Pancreas (tissue), 10 donors: ENCODE measurements at places on chromosomes 1 and 21. TPM values are rescaled to one million over a fixed set of nuclear protein-coding genes. Genes with fewer than 3 reads are reported as not detected.
A peak's percentile ranks its signal among the peaks of the same experiment; 100 is the strongest.

DNA sequence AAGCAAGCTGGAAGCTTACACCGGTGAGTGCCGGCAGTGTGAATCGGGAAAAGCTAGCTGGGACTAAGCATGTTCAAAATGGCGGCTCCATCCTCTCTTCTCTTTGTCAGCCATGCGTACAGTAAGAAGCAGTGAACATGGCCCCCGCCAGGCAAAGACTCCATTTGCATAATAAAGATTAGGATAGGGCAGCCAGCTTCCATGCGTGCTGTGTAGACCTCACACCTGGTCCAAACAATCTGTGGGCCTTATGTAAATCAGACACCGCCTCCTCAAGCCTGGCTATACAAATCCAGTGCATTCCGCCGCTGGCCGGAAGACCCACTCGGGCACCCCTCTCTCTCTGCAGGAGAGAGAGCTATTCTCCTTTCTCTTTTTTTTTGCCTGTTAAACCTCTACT is 150.3 kb downstream of the TIAM1 start:
- H3K4me3 ChIP-seq = no peak overlapping the region
- DNase-seq = no peak
- no peaks in the 10 kb centered on the region for H3K4me1 ChIP-seq
- H3K27me3 ChIP-seq = peaks cover 10% of the 10 kb centered on the region

DNA sequence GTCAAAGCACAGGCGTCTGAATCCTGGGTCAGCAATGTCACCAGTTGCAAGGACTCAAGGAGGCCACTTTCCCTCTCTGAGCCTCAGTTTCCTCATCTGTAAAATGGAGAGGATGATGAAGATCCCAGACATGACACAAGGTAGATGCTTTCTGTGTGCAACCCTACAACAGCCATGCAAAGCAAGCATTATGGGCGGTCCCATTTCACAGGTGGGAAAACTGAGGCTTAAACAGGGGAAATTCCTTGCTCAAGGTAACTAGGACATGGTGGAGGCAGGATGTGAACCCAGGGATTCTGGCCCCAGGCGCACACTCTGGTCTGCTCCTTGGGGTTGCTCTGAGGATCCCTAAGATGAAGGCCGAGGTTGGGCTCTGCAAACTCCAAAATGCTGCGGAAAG is 311.0 kb downstream of the PTPRU start:
- no peak overlapping the region for H3K27ac ChIP-seq
- no peaks in the 10 kb centered on the region for H3K27me3 ChIP-seq
- H3K36me3 ChIP-seq = no peaks in the 10 kb centered on the region
- no peak for DNase-seq
- H3K4me1 ChIP-seq = no peaks in the 10 kb centered on the region

The SMG7 gene
- 24.5 TPM for total RNA-seq

DNA sequence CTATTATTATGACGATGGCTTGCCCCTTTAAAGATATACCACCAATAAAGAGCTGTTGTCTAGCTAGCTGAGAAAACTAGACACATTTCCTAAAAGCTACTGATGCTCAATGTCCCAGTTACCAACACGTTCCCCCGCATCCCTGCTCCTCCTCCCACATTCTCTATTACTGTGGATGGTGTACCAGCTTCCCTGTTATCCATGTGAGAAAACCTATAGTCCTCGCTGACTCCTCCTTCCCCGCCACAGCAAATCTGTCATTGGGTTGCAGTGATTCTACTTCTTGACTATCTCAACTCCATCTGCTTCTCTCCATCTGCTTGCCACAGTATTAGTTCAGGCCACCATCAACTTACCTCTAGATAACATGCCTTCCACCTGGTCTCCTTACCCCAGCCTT is 337.5 kb downstream of the KCNH1 start:
- no peaks in the 10 kb centered on the region for H3K4me1 ChIP-seq
- H3K4me3 ChIP-seq = no peak overlapping the region
- no peak for DNase-seq

DNA sequence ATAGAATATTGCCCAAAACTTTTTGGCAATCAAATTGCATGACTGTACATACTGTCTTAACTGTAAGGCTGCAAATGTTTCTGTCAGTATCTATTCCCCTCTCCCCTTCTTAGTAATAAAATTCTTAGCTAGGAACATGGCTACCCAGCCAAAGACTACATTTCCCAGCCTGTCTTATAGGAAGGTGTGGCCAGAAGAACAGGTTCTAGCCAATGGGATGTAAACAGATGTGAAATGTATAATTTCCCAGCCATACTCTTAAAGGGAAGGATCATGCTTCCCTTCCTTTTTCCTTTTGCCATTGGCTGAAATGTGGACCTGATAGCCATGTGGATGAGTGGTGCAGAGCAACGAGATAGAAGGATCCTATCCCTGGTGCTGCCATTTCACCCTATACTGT is 7.0 kb upstream of the HIVEP3 start:
- no peaks in the 10 kb centered on the region for H3K27me3 ChIP-seq
- no peaks in the 10 kb centered on the region for H3K36me3 ChIP-seq
- no peak for DNase-seq
- no peaks in the 10 kb centered on the region for H3K4me1 ChIP-seq
- no peak overlapping the region for H3K27ac ChIP-seq

DNA sequence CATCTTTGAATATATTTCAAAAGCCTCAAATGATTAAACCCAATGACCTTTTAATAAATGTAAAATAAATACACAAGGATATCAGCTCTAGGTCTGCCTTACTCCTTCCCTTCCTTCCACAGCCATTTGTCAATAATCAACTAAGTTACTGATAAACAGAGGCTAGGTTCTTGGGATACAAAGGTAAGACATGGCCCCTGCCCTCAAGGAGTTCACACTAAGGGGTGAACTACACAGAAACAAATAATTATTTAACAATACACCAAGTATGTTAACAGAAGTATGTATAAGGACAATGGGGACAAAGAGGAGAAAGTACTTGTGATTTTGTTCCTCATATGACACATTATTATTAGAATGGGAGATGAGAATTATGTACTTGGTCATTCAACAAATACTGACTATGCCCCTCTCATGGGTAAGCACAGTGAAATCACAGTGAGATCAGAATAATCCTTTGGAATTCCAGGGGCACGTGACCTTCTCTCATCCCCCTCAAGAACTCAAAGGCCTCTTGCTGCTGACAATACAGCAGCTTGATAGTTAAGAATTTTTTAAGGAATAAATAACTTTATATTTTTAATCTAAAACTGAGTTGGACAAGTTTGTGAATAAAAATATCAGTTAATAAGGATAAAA is 40.2 kb downstream of the ATP1B1 start:
- no peak for DNase-seq
- no peak overlapping the region for H3K27ac ChIP-seq
- H3K4me1 ChIP-seq = peaks cover 45% of the 10 kb centered on the region
- no peak overlapping the region for H3K4me3 ChIP-seq
- no peaks in the 10 kb centered on the region for H3K36me3 ChIP-seq

DNA sequence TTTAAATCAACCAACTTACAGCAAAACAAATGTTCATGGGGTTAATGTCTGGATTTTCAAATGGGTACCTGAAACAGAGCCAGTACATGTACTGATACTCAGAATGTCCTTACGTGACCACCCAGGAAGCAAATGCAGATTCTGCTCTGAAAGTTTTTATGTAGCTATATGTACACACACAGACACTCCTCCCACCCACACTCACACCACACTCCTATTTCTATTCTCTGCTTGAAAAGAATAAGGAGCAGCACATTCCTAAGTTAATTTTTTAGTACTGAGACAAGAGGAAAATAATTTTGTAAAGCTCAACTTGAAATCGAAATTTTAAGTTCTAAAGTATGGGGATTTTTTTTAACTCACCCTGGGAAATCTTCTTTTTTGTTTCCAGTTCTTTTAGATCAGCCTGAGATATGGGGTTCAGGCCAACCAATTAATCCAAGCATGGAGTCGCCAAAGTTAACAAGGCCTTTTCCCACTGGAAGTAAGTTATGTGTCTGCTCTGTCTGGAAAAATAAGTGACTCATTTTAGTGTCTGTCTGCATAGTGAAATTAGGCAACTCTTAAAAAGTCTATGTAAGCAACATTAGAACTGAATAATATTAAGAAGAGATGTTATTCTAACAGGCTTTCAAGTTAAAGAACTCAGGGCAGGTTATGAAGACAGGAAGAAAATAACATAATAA is 75.5 kb upstream of the DYNLT5 start:
- H3K27me3 ChIP-seq = no peaks in the 10 kb centered on the region
- no peak overlapping the region for H3K4me3 ChIP-seq
- H3K4me1 ChIP-seq = no peaks in the 10 kb centered on the region
- H3K36me3 ChIP-seq = no peaks in the 10 kb centered on the region
- H3K27ac ChIP-seq = no peak overlapping the region
- no peak for DNase-seq

The CELA2B gene
- 1,412 TPM for total RNA-seq

The KRTAP12-1 gene
- total RNA-seq = not detected

The GUCA2B gene
- 1.4 TPM for total RNA-seq

The VAV3 gene
- total RNA-seq = 15.3 TPM

GRCh38 chr1:42155362-42155761 is 2.2 kb downstream of the GUCA2B start:
- no peak for DNase-seq
- H3K4me3 ChIP-seq = no peak overlapping the region
- no peaks in the 10 kb centered on the region for H3K36me3 ChIP-seq

GRCh38 chr21:25370311-25370744 is 237.0 kb downstream of the MRPL39 start:
- peaks cover 8% of the 10 kb centered on the region for H3K27me3 ChIP-seq
- H3K4me3 ChIP-seq = no peak overlapping the region
- no peak for DNase-seq
- no peaks in the 10 kb centered on the region for H3K4me1 ChIP-seq
- H3K36me3 ChIP-seq = no peaks in the 10 kb centered on the region
- peak overlapping the region; percentile 40 for H3K27ac ChIP-seq

DNA sequence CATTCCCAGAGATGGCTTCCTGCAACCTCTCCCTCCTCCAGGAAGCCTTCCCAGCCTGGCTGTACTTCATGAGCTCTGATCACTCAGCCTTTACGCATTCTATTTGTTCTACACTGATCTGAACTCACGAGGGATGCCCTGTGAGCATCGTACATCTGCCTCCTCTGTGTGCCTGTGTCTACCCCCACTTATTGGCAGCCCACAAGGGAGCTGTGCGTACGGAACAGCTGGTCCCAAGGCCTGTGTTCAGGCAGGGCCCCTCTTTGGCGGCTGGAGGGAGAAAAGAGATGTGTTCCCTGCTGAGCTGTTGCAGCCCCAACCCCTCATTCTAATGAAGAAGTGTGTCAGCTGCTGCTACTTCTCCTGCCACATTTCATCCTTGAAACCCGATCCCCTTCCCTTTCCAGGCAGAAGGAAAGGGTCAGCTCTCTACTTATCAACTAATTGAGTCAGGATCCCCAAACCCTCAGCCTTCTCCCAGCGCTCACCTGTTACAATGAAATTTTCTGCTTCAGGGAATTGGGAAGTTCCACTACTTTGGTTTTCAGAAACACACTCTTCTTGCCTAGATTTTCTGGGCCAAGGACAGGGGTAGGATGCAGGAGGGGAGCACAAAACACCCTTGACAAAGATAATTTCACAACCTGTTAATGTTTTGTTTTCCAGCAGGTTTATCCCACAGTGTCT is 3.2 kb downstream of the INKA2 start:
- H3K4me3 ChIP-seq = no peak overlapping the region
- H3K27ac ChIP-seq = no peak overlapping the region
- H3K36me3 ChIP-seq = no peaks in the 10 kb centered on the region
- H3K4me1 ChIP-seq = no peaks in the 10 kb centered on the region
- no peaks in the 10 kb centered on the region for H3K27me3 ChIP-seq
- DNase-seq = no peak

GRCh38 chr1:53495633-53496345 is 36.6 kb downstream of the DMRTB1 start:
- H3K4me1 ChIP-seq = no peaks in the 10 kb centered on the region
- no peak overlapping the region for H3K4me3 ChIP-seq
- no peaks in the 10 kb centered on the region for H3K36me3 ChIP-seq
- H3K27ac ChIP-seq = no peak overlapping the region

- no peaks in the 10 kb centered on the region for H3K36me3 ChIP-seq
- no peaks in the 10 kb centered on the region for H3K27me3 ChIP-seq
- peaks cover 6% of the 10 kb centered on the region for H3K4me1 ChIP-seq
- no peak overlapping the region for H3K27ac ChIP-seq
Observed at GRCh38 chr1:113617438-113618141, 141.7 kb downstream of the PHTF1 start.

GRCh38 chr1:88867743-88868521 is 23.4 kb downstream of the GTF2B start:
- H3K27me3 ChIP-seq = no peaks in the 10 kb centered on the region
- H3K4me3 ChIP-seq = no peak overlapping the region
- DNase-seq = no peak
- no peak overlapping the region for H3K27ac ChIP-seq

DNA sequence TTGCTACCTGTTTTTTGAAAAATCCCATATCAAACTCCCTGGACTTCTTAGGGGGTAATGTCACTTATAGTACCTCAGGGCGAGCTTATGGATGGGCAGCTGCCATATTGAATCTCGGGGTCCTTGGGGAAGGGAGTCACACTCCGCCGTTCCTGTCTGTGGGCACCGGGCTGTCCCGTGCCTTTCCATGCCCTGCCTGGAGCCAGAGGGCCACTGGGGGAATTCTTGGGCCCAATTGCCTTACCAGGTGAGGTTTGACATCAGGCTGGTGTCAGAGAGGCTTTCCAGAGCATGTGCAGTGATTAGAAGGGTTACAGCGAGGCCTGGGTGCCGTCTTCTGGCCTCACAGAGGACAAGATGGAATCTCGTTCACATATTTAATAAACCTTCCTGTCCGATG is 28.8 kb downstream of the QSOX1 start:
- H3K36me3 ChIP-seq = peaks cover 7% of the 10 kb centered on the region
- H3K27me3 ChIP-seq = no peaks in the 10 kb centered on the region
- H3K4me1 ChIP-seq = no peaks in the 10 kb centered on the region
